Upper lobe of left lung (tissue), 6 donors: ENCODE measurements at places on chromosomes 11 and 22. TPM values are rescaled to one million over a fixed set of nuclear protein-coding genes. Genes with fewer than 3 reads are reported as not detected.

GRCh38 chr22:22698263-22698750 lies 53.9 kb downstream of the GGTLC2 start:
- no peak for DNase-seq

DNA sequence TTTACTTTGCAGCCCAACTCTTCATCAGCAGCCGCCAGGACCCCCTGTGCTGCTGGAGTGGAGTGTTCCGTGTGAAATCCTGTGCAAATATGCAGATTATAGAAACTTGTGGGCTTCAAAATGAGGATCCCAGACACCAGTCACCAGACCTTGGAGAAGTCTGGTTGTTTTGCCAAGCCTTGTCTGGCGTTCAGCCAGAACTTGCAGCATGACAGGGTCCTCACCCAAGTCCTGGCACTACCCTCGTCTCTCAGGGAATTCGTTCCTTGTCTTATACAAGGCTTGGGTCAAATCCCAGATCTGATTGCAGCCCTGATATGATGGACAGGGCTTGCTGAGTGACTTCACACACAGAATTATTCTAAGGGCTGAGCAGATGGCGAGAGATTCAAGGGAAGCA lies 18.9 kb downstream of the SHISAL1 start:
- DNase-seq, result no peak

DNA sequence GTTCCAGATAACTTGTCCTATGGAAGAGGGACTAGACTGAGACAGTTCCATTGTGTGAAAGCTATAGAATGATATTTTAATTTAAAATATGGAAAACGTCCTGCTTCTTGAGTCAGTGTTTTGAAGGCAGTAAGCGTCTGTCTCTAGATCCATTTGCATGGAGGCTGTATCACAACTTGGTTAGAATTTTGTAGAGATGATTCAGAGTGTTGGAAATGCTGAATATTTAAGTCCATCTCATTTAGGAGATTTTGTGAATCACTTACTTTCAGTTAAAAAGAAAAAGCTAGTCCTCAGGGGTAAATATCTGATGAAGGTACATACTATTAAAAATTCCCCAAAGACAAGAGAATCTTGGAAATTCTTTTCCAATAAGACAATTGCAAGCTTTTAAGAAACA lies 72.7 kb downstream of the FANCF start:
- no peak for DNase-seq

DNA sequence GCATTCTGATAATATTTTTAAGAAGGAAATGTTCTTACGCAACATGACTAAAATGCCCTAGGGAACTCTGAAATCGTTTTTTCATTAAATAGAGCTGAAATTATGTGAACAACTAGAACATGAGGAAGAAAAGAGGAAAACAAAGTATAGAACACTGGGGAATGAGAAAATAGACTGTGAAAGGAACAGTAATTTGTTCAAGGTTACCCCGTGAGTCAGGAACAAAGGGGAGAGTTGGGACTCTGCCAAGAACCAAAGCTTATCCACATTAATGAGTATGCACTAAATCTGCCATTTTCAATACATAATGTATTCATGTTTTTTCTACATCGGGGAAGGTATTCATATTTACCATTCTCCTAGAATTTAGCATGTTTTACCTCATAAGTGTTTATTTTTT lies 961.8 kb upstream of the CCDC90B start:
- no peak for DNase-seq

- no peak for DNase-seq
Observed at GRCh38 chr22:26066534-26066933, 102.7 kb upstream of the SEZ6L start.

DNA sequence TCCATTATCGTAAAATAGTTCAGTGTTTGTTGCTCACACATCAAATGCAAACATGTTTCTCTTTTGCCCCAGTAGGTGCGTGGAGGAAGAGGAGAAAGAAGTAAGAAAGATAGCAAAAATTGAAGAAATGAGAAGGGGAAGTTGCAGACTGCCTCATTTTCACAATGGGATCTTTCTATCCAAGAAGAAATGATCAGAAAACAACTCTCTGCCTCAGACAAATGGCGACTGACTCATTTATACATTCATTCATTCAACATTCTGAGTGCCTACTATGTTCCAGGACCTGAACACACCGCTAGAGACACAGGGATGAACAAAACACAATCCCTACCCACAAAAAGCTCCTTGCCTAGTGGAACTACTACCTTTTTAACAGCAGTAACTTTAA lies 367 bp downstream of the HPS5 start:
- DNase-seq, result no peak

- no peak for DNase-seq
Observed at GRCh38 chr22:31218565-31219262, 6.6 kb downstream of the LIMK2 start.

GRCh38 chr11:25860677-25861450 lies 471.1 kb upstream of the ANO3 start:
- no peak for DNase-seq

GRCh38 chr22:24402460-24403192 lies 24.8 kb upstream of the ADORA2A start:
- no peak for DNase-seq

- DNase-seq, result no peak
Observed at GRCh38 chr11:14342906-14343305, 16.1 kb downstream of the RRAS2 start.

GRCh38 chr22:40451210-40451609 lies 80.8 kb downstream of the SGSM3 start:
- DNase-seq, result no peak

The OR8B8 gene
- not detected for total RNA-seq

The KDM2A gene
- 64.9 TPM for total RNA-seq
